ENCODE measurements at places on chromosomes 1 and 21.

- peak; percentile 9 for DNase-seq
Measured at GRCh38 chr1:47703981-47704596, 266.2 kb downstream of the FOXD2 start.

DNA sequence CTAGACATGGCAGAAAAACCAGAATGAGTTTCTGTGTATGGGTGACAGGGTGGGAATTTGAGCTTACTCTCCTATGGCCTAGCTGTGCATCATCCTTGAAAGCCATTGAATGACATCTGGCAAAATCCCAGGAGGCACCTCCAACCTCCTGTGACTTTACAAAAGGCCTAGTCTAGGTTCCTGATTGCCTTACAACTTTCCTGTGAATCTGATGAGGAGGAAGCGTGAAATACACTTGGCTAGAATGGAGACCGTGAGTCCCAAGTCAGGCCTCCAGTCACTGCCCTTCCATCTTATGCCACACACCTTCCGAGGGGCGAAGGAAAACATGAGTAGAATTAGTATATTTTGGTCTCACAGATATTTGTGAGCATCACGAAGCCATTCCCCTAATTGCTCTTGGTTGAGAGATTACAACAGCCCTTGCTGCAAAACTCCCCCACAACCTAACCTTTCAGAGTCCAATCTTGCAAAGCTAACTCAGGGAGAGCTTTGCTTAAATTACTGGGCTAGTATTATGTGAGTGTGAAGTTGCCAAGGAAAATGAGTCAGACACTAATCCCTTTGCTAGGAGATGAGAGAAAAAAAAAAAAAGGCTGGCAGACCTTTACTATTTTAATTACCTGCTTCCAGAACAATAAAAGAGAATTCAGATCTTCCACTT lies 36.3 kb upstream of the PAXBP1 start:
- no peak for DNase-seq

DNA sequence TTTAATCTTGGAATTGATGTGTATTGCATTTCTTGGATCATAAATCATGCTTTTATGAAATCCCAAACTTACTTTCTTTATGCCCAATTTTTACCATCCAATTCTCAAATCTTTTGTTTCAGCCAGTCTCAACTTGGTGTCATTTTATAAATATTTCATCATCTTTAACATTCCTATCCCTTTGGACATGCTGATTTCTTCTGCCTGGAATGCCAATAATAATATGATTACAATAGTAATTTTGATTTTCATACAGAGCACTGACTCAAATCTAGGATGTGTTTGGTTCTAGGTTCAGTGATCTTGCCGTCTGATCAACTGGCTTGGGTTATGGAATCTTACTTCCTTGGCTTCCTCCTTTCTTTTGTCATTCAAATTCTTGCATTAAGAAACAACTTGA lies 12.8 kb downstream of the RRP15 start:
- DNase-seq: no peak

GRCh38 chr1:228488818-228489674 lies 1.9 kb downstream of the RNF187 start:
- DNase-seq: no peak

- no peak for DNase-seq
Measured at GRCh38 chr1:75812065-75812464, 15.4 kb downstream of the MSH4 start.

DNA sequence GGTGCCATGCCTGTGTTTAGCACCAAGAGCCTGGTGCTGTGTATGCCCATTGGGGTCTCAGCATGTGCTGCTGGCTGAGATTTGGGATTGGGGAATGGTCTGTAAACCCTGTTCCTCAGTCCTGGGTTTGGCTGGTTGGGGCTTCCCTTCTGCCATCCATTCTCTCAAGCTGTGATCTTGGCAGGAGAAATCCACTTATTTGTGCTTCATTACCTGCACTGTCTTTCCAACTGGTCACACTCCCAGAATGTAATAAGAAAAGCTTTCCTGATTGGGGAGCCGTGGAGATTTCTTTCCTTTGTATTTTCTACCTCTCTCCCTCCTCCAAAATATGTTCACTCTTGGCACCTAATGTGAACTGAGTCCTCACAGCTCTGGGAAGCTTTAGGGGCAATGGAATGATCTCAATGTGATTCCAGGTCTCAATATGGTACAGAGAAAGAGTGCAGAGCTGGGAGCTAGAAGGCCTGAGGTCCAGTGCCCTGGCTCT lies 23.0 kb upstream of the KCNA10 start:
- DNase-seq: no peak

DNA sequence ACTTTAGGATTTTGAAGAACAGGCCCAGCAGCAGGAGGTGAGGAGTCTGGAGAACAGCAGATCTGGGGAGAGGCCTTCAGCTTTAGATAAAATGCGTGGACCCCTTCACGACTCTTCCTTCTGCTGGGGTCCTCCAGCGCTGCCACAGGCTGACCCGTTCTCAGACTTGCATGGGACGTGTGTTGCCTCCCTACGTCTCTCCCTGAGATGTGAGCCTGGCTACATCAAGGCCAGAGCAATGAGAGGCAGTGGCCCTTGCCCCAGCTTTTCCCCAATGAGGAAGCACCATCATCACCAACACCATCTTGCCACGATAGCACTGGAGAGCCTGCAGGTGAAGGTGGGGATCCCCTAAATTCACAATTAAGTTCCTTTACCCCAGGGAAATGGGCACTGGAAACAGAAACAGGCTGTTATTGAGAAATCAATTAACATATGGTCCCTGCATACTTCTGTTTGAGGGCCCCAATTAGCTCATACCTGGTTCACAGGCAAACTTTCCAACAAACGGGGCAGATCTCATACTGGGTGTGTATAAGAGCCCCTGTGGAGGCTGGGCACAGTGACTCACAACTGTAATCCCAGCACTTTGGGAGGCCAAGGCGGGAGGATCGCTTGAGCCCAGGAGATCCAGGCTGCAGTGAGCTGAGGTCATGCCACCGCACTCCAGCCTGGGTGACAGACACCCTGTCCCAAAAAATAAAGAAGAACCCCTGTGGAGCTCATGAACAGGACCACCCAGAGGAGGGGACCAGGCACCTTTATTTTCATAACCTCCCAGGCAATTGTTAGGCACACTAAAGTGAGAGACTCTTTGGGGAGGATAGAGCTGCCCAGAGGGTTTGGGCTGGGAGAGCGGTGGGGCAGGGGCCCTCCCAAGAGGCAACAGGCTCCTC lies 12.1 kb upstream of the ADAMTSL4 start:
- no peak for DNase-seq

GRCh38 chr1:207093944-207094343 lies 5.3 kb downstream of the C4BPB start:
- DNase-seq: no peak

DNA sequence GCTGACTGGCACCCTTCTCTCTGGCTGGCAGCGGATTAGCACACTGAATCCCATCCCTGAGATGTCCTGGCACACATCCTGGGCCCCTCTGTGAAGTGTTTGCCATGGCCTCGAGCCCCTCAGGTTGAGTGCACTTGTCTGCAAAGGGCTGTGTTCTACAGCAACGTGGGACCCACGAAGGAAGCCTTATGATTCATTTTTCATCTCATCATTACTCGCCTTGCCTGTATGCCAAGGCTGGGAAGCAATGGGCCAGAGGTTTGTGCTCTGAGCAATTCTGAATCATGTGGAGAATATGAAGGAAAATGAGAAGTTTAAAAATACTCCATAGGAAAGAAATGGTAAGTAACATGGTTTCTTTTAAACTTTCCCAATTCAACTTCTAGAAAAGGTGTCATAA lies 124.8 kb upstream of the LMO4 start:
- no peak for DNase-seq

- DNase-seq: no peak
Measured at GRCh38 chr1:201486187-201486586, 17.2 kb upstream of the PHLDA3 start.

DNA sequence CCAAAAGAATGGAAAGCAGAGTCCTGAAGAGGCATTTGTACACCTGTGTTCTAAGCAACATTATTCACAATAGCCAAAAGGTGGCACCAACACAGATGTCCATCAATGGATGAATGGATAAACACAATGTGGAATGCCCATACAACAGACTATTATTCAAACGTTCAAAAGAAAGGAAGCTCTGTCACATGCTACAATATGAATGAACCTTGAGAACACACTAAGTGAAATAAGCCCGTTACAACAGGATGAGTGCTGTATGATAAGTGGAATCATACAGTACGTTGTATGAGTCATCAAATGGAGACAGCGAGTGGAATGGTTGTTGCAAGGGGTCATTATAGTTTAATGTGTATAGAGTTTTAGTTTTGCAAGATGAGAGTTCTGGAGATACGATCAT lies 80.1 kb downstream of the SH3BGR start:
- peak; percentile 37 for DNase-seq

GRCh38 chr1:68201546-68202238 lies 30.6 kb downstream of the WLS start:
- DNase-seq: no peak

DNA sequence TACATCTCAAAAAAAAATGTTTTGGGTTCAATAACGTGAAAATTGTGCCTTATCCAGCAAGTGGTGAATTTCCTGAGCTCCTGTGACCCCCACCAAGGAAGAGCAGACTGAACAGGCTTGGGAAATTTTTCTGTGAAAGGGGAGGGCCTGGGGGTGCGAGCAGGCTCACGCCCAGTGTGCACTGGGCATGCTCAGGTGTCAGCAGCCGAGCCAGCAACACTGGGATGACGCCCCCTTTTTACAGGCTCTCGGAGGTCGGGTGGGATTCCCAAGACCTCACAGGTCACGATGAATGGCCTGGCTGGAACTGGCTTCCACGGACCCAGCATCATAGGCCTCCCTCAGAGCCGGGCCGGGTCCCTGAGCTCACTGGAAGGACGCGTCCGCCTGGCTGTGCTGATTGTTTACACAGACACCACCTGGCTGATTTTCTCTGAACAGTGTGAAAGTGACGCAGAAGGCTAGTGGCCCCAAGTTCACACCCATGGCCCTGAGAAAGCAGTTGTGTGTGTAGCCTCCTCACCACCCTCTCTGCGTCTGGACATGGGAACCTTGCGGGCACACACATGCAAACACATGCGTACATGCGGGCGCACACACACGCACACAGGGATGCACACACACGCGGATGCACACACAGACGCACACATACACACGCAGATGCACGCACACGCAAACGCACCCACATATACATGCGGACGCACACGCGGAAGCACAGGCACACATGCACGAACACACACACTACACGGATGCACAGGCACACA lies 9.2 kb downstream of the CSTB start:
- no peak for DNase-seq

- DNase-seq: no peak
Measured at GRCh38 chr1:243991650-243992049, 59.4 kb upstream of the ZBTB18 start.
